Head of caudate nucleus (tissue), 42 donors: ENCODE measurements at places on chromosomes 12 and 14.

DNA sequence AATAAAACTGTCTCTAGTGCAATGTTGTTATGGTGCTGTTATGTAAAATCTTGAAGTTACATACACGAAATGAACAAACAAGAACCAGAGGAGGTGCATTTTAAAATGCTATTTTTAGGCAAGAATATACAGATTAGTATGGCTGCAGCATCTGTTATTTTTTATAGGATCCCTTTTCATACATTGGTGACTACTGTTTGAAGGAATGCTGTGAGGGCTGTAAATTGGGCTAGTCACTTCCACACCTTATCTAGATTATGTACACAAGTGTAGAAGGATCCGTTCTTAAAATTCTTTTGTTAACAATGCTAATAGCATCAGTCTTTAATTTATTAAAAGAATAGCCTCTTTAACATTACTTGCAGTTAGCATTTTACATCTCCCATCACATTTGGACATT, 284.3 kb upstream of the MDGA2 start:
- DNase-seq = no peak

GRCh38 chr14:68518166-68518565, 274.7 kb downstream of the ZFP36L1 start:
- peak; percentile 41 for DNase-seq

DNA sequence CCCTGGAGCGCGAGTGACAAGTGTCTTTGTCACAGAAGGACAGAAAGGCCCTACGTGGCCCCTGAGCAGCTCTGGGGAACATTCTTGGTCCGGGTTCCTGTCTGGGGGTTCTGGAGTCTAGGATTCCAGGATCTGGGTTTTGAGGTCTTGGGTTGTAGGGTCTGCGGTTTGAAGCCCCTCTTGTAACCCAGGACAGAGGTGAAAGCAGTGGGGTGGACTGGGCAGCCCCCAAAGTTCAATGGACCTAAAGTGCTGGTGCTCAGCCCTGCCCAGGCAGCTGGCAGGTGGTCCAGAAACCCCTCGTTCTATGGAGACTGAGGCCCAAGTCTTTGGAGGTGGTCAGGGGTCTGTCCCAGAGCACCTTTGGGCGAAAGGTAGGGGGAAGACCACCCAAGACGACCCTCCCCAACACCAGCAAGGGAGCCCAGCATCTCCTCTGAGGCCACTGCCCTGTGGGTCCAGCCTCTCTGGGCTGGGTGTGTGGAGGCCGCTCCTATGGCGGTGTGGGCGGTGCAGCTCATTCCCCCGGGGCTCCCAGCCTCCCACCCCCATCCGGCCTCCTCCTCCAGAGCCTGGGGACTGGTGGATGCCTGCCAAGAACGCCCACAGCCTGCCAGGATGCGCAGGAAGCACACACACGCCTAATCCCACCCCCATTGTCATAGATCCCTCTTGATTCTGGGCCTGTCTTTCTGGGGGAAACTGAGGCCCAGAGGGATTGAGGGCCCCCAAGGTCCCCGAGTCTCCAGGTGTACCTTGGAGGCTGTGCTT, 30.2 kb upstream of the ANKRD9 start:
- no peak for DNase-seq

GRCh38 chr12:72111706-72112105, 160.5 kb upstream of the TRHDE start:
- DNase-seq = no peak

DNA sequence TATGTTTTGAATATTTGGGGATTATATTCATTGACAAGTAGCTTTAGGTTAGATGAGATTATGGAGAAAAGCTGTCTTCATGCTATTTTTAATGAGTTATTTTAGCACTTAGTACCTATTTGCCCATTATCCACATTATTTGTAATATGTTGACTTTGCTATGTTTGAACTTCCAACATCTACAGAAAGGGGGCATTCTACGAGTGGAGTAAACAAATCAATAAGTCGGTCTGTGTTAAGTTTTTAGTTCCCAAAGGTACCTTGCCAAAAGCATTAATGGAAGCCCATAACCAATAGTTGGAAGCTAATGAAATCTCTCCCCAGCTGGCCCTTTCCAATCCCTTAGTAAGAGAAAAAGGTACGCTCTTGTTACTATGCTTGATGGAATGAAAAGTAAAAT, 250.0 kb upstream of the E2F7 start:
- no peak for DNase-seq

- DNase-seq = no peak
Observed at GRCh38 chr14:50344116-50344775, 32.1 kb downstream of the DMAC2L start.

GRCh38 chr12:131239384-131240094, 285.8 kb downstream of the ADGRD1 start:
- DNase-seq = no peak

DNA sequence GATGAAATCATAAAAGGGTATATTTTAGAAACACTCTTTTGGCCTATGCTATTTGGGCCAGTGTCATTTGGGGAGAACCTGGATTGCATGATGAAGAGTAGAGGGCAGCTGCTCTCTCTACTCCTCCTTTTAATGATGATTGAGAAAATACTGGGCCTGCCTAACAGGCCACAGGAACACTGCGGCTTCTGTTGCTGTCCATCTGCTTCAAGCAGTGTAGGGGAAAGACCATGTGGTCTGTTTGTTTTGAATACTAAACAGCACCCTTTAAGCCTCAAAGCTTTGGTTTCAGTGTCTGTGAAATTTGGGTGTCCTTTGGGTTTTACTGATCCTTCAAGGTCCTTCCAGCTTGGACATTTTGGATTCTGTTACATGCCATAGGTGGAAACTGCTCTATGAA, 78.0 kb downstream of the TTC6 start:
- DNase-seq = no peak

GRCh38 chr12:1523558-1524050, 70.8 kb downstream of the FBXL14 start:
- peak; percentile 4 for DNase-seq

- no peak for DNase-seq
Observed at GRCh38 chr14:97490521-97491070, 693.4 kb downstream of the VRK1 start.

- DNase-seq = no peak
Observed at GRCh38 chr12:32125455-32126084, 18.9 kb downstream of the BICD1 start.

- no peak for DNase-seq
Observed at GRCh38 chr12:77914081-77914488, 83.4 kb downstream of the NAV3 start.

- DNase-seq = no peak
Observed at GRCh38 chr14:58797010-58797429, 159.3 kb downstream of the DACT1 start.

GRCh38 chr12:31903025-31903424, 56.2 kb upstream of the RESF1 start:
- no peak for DNase-seq

DNA sequence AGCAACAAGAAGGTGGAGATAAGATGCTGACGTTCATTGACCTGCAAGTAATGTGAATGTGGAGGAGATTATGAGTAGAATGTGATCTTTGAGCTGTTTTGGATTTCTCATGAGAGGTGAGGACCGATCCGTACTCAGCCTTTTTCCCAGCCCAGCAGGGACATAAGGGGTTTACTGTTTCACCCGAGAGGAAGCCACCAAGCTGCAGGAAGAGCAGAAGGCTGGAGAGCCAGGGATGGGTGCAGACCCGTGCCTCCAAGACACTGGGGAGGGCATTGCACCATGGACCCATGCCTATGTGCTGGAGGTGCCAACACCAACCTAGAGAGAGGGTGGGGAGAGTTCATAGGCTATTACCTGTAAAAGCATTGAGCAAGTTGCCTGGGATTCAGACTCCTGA, 206.0 kb upstream of the DIO3 start:
- no peak for DNase-seq

- no peak for DNase-seq
Observed at GRCh38 chr12:49274396-49275069, 9.7 kb downstream of the TUBA1C start.

DNA sequence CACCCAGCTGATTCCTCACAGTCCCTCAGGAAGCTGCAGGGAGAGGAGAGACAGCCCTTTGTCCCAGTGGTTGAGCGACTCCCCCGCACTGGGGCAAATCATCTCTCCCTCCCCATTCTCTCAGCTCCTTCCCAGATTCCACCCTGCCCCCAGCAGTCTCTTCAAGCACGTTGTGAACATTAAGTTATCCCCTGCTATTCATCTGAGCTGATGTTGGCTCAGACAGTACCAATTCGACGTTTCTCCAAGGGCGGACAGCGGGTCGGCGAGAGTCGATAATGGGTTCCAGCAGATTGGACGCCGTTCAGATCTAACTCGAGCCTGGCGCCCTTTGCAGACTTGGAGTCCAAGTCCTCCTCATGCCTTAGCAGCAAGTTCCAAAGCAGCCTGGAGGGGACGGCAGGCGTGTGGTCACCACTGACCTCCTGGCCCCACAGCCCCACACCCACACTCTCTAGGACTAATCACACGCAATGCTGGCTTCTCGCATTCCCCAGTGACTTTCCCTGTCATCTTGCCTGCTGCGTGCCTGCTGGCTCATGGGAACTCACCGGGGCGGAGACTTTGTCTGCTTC, 245.9 kb downstream of the CHST11 start:
- no peak for DNase-seq

GRCh38 chr14:91337699-91338335, 79.8 kb downstream of the CCDC88C start:
- DNase-seq = no peak

DNA sequence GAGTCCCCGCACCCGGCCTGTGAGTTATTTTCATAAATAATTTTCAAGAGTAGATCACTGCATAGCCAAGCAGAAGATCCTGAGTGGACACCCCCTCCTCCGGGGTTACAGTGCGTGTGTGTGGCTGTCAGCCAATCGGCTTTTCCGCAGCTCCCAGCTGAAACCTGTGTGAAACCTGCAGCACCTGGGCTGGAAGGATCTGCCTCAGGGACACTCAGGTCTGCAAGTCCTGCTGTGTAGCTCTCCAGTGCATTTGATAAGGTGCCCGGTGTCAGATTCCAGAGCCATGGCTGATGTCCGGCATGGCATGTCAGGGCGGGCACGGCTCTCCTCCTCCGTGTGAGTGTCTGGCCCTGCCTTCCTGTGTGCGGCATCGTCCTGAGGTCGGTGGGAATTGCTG, 124.8 kb downstream of the GLT1D1 start:
- no peak for DNase-seq

DNA sequence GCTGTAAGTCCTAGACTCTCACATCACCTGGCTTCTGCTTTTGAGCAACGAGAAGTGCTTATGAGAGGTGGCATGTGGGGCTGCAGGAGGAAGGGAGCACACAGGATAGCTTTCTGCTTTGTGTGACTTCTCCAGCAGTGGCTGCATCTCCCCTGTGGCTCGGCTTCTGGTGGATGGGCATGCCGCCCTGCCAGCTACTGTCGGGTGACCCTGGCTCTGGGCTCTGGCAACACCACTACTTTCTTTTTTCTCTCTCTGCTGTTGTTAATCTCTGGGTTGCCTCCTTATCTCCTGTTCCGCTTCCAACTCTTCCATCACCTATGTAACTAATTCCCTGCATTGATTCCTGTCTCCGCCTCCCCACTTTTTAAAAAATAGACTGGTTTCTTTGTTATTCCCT, 209.1 kb upstream of the DAAM1 start:
- DNase-seq = no peak

- DNase-seq = no peak
Observed at GRCh38 chr14:76828339-76829012, 2.3 kb downstream of the LRRC74A start.

GRCh38 chr12:30706476-30706875, 10.8 kb upstream of the IPO8 start:
- DNase-seq = no peak

GRCh38 chr12:16269946-16270345, 7.5 kb downstream of the SLC15A5 start:
- no peak for DNase-seq

DNA sequence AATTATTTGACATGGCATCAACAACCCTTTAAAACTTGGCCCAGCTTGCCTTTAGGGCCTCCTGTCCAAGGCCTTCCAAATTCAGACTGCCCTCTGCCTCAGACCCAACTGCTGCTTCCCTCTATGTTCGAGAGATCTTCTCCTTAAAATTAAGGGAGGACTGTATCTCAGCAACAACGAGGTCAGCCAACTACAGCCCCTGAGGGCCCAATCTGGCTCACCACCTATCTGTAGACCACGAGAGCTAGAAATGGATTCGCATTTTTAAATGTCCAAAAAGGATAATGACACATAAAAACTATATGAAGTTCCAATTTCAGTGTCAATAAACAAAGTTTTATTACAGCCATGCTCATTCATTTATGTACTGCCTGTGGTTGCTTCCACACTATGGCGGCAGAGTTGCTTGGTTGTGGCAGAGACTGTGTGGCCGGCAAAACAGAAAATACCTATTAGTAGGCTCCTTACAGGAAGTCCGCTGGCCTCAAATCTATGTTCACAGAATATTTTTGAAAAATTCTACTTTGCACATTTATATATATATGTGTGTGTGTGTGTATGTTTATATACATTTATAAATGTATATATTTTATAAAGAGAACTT, 1026.9 kb downstream of the BCL11B start:
- DNase-seq = no peak

- DNase-seq = no peak
Observed at GRCh38 chr14:58309086-58309485, 10.7 kb downstream of the ARID4A start.

DNA sequence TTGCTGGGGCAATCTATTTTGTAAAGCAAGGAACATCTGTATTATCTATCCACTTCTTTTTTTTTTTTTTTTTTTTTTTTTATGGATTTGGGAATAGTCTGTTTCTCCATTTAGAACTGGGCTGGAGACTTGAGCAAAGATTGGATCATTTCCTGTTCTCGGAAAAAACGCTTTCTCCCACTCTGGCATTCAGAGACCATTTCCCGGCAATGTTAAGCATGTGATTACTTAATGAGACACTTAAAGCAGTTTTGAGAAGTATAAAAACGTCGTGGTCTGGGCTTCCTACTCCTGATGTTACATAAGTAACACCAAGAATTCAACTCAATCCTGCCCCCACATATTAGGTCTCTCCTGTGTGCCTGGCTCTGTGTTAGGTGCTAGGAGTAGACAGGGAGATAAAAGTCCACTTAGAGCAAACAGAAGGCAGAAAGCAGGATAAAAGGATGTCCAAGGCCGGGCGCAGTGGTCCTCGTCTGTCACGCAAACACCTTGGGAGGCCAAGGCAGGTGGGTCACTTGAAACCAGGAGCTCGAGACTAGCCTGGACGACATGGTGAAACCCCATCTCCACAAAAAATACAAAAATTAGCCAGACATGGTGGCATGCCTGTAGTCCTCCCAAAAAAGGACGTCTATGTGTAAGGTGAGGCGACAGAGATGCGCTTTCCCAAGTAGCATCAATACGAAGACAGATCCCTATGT, 152.1 kb upstream of the GSC start:
- no peak for DNase-seq

- no peak for DNase-seq
Observed at GRCh38 chr12:29012673-29013072, 136.4 kb upstream of the FAR2 start.

- peak; percentile 74 for DNase-seq
Observed at GRCh38 chr12:121110211-121110940, 22.3 kb upstream of the P2RX7 start.

- DNase-seq = no peak
Observed at GRCh38 chr12:63313139-63313538, 162.1 kb upstream of the AVPR1A start.

GRCh38 chr12:46134205-46134811, 134.5 kb downstream of the SLC38A1 start:
- DNase-seq = no peak

- DNase-seq = no peak
Observed at GRCh38 chr12:111635524-111635923, 36.4 kb upstream of the ATXN2 start.

GRCh38 chr12:103944964-103945363, 14.8 kb downstream of the HSP90B1 start:
- no peak for DNase-seq
